Stimulated activated CD4-positive, alpha-beta T cell treated with anti-CD3 and anti-CD28 coated beads, Interleukin-2, amount 100 ng/mL, for 48 hours (primary cell): ENCODE measurements at places on chromosomes 5 and 9.

DNA sequence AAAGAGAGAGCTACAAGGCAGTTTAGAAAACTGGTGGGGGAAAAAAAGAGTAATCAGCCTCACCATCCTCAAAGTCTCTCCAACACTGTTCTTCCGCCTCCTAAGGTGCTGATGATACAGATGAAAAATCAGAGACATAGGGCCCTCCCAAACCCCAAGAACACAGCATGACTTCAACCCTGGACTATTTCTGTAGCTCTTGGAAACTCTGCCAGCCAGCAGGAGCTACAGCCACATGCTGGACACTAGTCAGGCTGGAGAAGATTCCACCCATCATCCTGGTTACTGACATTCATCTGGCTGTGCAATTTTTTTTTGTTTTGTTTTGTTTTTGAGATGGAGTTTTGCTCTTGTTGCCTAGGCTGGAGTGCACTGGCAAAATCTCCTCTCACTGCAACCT lies 42.4 kb downstream of the OXCT1 start:
- no peak for DNase-seq

GRCh38 chr5:66222455-66222854 lies 78.4 kb downstream of the SREK1 start:
- no peak for DNase-seq

GRCh38 chr9:128323791-128324190 lies 1.2 kb downstream of the COQ4 start:
- DNase-seq, result no peak

- no peak for DNase-seq
Observed at GRCh38 chr9:96651626-96652025, 3.5 kb downstream of the PRXL2C start.

GRCh38 chr5:59724482-59725391 lies 168.8 kb downstream of the PDE4D start:
- DNase-seq, result peak; percentile 18

DNA sequence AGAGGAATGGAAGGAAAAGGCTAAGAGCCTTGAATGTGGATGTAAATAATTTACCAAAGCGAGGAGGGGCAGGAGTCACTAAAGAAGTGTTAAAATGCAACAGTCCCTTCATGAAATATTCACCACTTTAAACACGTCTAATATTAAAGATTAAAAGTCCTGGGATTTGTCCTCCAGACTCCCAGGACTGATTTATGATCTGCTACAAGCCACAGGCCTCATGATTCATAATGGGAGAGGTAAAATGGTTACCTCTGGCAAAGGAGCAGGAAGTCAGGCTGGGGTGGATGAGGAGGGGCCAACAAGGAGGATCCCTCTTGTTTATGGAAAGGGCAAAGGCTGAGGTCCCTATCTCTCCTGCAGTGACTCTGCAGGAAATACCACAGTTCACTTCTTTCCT lies 292.4 kb downstream of the TRIM32 start:
- no peak for DNase-seq

GRCh38 chr9:107137495-107138202 lies 145.4 kb upstream of the RAD23B start:
- no peak for DNase-seq
